ENCODE measurements at places on chromosomes 2 and 18.

GRCh38 chr2:215949991-215950404 is 63.4 kb downstream of the MREG start:
- DNase-seq, result no peak

DNA sequence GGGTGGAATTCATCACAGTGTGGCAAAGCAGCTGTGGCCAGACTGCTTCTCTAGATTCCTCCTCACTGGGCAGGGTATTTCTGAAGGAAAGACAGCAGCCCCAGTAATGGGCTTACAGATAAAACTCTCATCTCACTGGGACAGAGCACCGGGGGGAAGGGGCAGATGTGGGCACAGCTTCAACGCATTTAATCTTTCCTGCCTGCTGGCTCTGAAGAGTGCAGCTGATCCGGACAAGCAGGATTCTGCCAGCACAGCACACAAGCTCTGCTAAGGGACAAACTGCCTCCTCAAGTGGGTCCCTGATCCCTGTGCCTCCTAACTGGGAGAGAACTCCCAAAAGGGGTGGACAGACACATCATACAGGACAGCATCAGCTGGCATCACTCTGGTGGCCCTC is 779.9 kb upstream of the CNTNAP5 start:
- DNase-seq, result no peak

GRCh38 chr2:42101206-42102023 is 53.6 kb downstream of the PKDCC start:
- peak; percentile 23 for DNase-seq

- DNase-seq, result no peak
These were observed 36.2 kb downstream of the EHD3 start for GRCh38 chr2:31270131-31270530.

- no peak for DNase-seq
These were observed 11.4 kb downstream of the SNED1 start for GRCh38 chr2:241009601-241010530.

DNA sequence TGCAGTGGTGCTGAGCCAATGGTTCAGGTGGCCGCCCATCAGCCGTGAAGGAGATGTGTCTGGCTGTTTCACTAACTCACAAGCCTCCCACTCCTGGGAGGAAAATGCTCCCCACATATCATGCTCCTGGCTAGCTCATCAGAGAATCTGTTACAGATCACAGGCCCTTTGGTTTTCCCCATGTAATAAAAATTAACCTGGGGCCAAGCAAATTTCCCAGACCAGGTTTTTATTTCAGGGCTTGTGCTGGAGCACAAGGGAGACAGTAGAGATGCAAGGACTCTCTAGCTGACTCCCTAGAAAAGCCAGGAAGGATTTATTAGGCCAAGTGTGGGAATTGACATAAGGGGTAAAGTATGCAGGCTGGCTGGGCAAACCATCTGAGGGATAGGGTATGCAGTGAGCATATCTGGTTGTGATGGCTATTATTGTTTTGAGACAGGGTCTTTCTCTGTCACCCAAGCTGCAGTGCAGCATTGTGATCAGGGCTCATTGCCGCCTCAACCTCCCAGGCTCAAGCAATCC is 40.6 kb upstream of the CCBE1 start:
- no peak for DNase-seq

DNA sequence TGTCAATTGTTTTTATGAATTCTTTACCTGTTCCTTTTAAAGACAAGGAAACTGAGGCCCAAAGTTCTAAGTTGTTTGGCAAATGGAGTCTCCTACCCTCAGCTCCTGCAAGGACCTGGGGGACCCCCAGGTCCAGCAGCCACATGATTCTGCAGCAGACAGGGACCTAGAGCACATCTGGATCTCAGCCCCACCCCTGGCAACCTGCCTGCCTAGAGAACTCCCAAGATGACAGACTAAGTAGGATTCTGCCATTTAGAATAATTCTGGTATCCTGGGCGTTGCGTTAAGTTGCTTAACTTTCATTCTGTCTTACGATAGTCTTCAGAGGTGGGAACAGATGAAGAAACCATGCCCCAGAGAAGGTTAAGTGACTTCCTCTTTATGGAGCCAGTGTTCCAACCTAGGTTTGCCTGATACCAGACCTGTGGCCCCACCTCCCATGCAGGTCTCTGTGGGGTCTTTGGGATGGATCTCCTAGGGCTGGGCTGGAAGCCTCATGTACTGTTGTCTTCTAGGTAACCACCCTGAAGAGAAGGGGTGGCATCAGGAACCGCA is 5.6 kb upstream of the CENPA start:
- no peak for DNase-seq

DNA sequence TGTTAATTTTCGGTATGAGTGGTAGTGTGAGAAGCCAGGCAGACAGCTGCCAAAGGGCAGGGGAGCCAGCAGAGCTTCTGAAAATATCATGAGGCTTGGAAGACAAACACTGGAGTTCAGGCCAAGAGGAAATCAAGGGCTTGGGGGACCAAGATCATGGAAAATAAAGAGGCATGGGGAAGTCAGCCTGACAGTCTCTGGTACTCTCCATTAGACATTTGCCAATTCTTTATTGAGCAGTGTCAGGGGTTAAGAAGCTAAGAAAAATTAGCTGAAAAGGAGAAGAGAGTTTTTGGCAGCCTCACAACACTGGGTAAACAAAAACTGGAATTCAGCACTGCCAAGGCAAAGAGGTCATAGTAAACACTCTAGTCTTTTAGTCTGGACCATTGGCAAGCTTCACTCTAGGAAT is 612.7 kb downstream of the EPHA4 start:
- DNase-seq, result no peak

GRCh38 chr2:21891191-21891590 is 767.4 kb downstream of the TDRD15 start:
- no peak for DNase-seq

DNA sequence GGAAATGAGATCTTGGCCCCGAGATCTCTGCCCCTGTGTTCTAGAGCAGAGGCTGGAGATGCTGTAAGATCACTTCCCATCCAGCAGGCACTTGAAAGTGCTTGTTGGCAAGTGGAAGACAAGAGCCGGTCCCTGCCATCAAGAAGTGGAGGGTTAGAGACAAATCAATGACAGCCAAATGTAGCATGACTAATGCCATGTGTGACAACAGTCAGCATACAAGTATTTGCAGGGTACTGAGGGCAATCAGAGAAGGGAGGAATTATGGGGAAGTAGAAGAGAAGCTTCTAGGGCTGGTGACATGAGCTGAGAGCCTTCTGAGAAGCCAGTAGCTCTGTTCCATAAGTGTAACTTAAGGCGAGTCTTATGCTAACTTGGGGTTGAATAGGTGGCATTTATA is 58.6 kb downstream of the TMEM17 start:
- DNase-seq, result no peak

GRCh38 chr2:233131936-233132720 is 72.0 kb downstream of the INPP5D start:
- DNase-seq, result no peak

GRCh38 chr2:235765181-235765820 is 271.5 kb downstream of the AGAP1 start:
- no peak for DNase-seq

DNA sequence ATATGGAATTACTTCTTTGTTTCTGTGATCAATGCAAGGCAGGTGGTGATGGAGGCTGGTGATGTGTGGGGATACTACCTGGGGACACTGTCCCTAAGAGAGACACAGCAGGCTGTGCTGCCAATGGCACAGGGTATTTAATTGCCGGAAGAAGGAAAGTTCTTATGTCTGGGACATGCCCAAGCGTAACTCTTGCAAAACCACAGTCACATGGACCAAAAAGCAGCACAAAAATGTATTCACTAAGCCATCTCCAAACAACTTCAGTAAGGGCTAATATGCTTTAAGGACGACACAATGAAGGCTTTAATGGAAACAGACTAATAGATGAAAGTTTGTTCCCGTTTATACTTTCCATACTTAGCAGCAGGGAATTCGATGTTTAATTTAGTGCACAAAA is 49.7 kb upstream of the AP1S3 start:
- DNase-seq, result no peak

DNA sequence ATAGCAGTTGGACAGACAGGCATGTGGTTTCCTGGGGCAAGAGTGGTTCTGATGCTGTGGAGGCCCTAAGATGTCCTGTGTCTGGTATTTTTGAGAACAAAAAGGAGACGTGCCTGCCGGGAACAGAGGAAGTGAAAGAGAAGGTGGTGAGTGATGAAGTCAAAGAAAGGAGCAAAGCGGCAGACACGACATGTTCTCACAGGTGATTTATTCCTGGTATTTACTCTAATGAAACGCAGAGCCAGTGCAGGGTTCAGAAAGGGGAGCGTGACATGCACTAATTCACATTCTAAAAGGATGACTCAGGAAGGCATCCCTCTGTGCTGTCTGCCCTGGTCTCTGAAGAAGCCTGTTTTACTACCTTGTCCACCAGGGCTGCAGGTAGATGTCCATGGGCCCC is 211.0 kb downstream of the KCNE4 start:
- no peak for DNase-seq

DNA sequence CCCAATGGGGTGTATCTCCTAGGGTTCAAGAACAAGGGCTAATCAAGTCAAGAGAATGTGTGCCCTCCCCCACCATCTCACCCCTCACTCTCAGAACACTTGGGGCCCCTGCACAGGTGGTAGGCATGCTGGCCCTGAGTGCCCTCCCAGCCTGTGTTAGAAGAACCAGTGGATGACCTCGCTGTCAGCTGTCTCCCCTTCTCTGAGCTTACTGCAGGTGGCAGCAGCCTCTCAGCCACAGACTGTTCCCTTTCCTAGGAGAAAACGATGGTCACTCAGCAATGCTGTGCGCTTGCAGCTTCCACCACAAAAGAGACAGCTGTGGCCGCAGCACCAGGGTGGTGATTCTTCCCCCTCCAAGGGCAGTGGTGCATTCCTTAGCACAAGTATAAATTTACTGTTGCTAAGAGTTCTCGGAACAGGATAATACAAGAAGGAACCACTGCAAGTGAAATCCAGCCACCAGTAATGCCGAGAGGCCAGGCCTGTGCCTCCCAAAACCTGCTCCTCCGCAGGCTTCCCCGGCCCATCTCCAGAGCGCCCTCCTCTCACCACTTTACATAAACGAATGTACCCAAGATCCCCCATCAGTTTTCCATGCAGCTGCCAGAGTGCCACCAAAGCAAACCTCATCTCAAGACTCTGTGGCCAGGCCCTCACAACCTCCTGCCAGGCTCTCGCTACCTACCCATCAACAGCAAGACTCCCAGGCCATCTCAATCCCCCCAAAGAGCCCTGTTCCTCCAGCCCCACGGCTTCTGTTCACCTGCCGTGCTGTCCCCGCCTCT is 935 bp upstream of the RAMP1 start:
- no peak for DNase-seq

GRCh38 chr2:95313296-95314131 is 16.4 kb downstream of the KCNIP3 start:
- no peak for DNase-seq

GRCh38 chr18:49862656-49863385 is 49.5 kb upstream of the ACAA2 start:
- DNase-seq, result no peak

- DNase-seq, result peak; percentile 73
These were observed 42.2 kb downstream of the BIN1 start for GRCh38 chr2:127064642-127065250.

DNA sequence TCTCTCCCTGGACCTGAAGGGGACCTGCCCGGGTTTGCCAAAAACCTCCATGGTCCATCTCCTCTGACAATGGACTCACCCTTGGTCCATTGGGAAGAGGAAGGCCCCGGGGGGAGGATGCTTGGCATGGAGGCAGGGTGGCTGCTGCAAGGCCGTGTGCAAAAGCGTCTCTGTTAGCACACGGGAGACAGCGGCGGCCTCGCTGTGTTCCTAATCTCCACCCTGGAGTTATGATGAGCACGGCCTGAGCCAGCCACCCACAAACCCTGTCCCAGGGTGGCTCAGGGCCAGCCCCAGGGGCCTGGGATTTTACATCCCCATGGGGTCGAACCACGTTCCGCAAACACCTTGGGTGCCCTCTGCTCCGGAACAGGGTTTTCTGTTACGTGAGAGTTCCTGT is 35.8 kb downstream of the AQP12A start:
- DNase-seq, result no peak

DNA sequence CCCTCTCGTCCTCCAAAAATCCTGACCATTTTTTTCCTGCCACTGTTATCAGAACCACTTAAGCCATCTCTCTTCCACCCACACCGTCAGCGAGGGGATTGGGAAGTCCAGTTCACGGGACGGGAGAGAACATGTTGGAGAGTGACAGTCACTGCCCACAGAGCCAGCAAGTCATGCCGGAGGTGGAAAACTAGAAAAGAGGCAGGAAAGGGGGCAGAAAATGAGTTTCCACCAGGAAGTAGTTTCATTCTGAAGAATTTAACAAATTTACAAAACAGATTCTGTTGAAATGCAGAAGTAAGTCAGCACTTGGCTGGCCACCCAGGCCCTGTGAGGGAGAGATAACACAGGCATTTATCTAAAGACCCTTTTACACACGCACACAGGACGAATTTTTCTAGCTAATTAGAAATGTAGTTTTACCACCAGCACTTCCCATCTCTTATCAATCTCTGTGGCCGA is 431.3 kb downstream of the TSN start:
- no peak for DNase-seq

DNA sequence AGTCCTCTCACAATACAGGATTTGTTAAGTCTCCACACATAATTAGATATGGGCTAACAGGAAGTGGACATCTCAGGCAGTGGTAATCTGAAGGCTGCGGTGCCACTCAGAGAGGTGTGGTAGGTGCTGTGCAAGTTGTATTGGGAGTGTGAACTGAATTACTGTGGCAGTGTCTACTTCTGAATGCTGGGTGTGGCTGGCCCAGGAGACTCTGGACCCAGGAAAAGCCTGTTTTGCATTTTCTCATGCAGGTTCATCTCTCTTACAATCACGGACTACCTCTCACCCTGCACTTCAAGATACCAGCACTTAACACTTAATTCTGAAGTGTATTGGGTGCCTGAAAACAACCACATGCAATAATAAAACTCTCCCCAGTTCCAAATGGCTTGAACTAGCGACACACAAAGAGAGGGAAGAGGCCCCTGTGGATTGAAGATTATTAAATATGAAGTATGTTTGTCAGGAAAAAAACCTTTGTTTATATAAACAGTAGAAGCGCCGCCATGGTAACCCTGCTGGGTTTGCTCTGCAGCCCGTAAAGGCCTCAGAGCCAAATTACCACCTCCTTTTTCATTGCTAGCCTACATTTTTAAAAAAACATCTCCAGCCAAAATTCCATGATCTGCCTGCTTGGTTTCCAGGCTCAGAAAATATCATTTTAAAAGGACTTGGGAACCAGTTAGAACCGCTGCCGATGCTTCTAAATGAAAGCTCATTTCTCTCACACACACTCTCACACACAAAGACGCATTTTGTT is 77.5 kb downstream of the GFPT1 start:
- no peak for DNase-seq

DNA sequence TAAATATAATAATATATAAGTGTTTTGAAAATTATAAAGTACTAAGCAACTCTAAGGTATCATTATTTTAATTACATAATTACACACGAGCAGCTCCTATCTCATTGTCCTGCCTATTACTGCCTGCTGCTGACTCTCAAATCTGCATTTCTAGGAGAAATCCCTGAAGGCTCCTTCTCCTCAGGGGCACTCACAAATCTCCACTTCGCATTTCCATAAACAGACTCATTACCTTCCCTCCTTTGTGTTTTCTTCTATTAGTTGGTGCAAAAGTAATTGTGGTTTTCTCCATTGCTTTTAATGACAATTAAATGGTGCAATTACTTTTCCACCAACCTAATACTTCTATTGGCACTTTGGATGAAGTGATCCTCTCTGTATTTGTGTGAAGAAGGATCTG is 135.0 kb upstream of the HNMT start:
- no peak for DNase-seq
